Body of pancreas (tissue), 4 donors: ENCODE measurements at places on chromosomes 3 and 15. TPM values are rescaled to one million over a fixed set of nuclear protein-coding genes. Genes with fewer than 3 reads are reported as not detected.

The TRAT1 gene
- not detected for total RNA-seq

The EIF4A2 gene
- 424 TPM for total RNA-seq

DNA sequence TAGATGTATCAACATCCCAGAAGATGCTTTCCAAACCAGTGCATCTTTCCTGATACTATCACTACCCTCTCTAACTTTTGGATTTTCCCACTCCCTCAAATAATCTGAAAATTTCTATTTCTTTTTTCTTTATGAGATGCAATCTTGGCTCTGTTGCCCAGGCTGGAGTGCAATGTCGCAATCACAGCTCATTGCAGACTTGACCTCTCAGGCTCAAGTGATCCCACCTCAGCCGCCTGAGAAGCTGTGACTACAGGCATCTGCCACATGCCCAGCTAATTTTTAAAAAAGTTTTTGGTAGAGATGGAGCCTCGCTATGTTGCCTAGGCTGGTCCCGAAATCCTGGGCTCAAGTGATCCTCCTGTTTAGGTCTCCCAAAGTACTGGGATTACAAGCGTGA lies 239.7 kb downstream of the SUCLG2 start:
- DNase-seq = no peak
- H3K27ac ChIP-seq = no peak overlapping the region
- H3K27me3 ChIP-seq = no peaks in the 10 kb centered on the region
- H3K4me1 ChIP-seq = peaks cover 7% of the 10 kb centered on the region

GRCh38 chr3:182612332-182612731 lies 181.0 kb upstream of the ATP11B start:
- H3K27ac ChIP-seq = no peak overlapping the region
- no peaks in the 10 kb centered on the region for H3K27me3 ChIP-seq
- H3K36me3 ChIP-seq = no peaks in the 10 kb centered on the region
- no peak overlapping the region for H3K4me3 ChIP-seq

DNA sequence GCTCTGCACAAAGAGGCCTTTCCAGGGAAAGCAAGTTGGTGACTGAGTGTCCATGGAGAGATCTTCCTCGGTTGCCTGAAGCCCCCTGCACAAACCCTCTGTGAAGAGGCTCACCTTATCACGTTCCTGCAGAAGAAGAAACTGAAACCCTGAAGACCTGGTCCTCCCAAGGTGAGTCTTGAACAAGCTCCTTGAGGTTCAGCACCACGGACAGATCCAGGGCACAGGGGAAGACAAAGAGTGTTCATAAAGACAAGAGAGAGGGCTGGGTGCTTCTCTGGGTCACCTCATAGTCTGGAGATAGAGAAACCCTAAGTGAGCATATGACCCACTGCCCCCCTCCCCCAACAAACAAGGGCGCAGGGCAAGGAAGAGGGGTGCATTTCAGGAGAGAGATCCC lies 21.7 kb upstream of the TBC1D21 start:
- H3K4me1 ChIP-seq = peaks cover 7% of the 10 kb centered on the region
- DNase-seq = peak; percentile 34
- H3K4me3 ChIP-seq = no peak overlapping the region
- no peak overlapping the region for H3K27ac ChIP-seq
- no peaks in the 10 kb centered on the region for H3K36me3 ChIP-seq

GRCh38 chr15:49848807-49849206 lies 228.0 kb downstream of the DTWD1 start:
- H3K27ac ChIP-seq = no peak overlapping the region
- H3K36me3 ChIP-seq = no peaks in the 10 kb centered on the region
- no peak overlapping the region for H3K4me3 ChIP-seq
- no peaks in the 10 kb centered on the region for H3K4me1 ChIP-seq
- no peak for DNase-seq

- H3K4me1 ChIP-seq = no peaks in the 10 kb centered on the region
- no peak overlapping the region for H3K27ac ChIP-seq
- H3K27me3 ChIP-seq = no peaks in the 10 kb centered on the region
- DNase-seq = no peak
- H3K4me3 ChIP-seq = no peak overlapping the region
Observed at GRCh38 chr3:173753593-173753992, 356.0 kb downstream of the NLGN1 start.
